ENCODE measurements at places on chromosomes 2 and 18.

- no peak for DNase-seq
Measured at GRCh38 chr18:49435170-49435569, 25.3 kb downstream of the DYM start.

- no peak for DNase-seq
Measured at GRCh38 chr2:21415234-21415633, 291.5 kb downstream of the TDRD15 start.

GRCh38 chr2:133640103-133640502, 71.8 kb upstream of the NCKAP5 start:
- no peak for DNase-seq

GRCh38 chr2:198347349-198347748, 543.0 kb downstream of the PLCL1 start:
- no peak for DNase-seq

- no peak for DNase-seq
Measured at GRCh38 chr2:128986026-128986715, 667.5 kb upstream of the HS6ST1 start.

- DNase-seq, result no peak
Measured at GRCh38 chr2:59806486-59806885, 747.0 kb downstream of the BCL11A start.
